ENCODE measurements at places on chromosomes 7 and 10.

DNA sequence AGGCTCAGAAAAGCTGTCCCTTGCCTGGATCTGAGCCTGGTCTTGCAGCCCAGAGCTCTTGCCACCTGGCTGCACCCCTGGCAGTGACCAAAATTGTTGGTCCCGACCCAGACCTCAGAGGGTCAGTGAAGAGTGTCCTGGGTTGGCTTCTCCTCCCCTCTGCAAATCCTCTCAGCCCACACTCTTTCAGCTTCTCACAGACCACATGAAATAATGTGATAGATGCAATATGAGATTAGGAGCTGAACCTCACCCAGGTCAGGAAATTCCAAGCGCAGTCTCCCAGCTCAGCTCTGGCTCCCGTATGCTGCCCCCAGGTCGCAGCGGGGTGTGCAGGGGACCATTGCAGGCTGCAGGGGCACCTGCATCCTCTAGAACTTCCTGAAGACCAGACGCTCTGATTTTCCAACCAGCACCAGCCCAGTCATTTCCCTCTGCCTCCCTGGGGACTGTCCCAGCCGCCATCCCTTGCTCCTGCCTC is 19.6 kb upstream of the RET start:
- DNase-seq, result no peak

DNA sequence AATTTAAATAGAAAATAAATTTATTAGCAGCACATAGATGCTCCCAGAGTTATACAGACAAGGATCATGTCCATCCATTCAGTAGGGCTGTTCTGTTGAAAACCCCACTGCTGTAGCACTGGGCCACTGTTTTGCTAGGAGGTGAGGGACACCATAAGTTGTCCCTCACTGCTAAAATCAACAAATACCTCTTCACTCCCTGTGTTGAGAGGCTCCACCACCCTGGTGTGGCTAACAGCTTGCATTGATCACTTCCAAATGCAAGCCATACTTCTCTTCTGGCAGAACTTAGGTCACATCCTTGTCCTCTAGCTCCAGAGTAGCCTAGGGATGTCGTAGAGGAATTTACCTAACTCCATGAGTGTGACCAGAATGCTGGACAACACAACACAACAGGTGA is 55.4 kb downstream of the MDFIC start:
- no peak for DNase-seq

- no peak for DNase-seq
These were observed 154.5 kb downstream of the PLXDC2 start for GRCh38 chr10:19970717-19971116.

DNA sequence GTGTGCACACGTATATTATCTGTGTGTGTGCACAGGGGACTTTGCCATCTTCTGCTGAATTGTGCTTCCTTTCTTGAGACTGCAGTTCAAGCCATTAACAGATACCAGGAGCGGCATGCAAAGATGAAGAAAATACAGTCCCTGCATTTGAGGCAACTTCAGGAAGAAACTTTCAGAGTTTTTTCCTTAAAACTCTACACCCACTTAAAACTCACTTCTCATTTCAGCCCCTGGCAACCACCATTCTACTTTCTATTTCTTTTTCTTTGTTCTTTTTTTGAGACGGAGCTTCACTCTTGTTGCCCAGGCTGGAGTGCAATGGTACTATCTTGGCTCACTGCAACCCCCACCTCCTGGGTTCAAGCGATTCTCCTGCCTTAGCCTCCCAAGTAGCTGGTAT is 448.9 kb upstream of the ZMIZ1 start:
- DNase-seq, result no peak

DNA sequence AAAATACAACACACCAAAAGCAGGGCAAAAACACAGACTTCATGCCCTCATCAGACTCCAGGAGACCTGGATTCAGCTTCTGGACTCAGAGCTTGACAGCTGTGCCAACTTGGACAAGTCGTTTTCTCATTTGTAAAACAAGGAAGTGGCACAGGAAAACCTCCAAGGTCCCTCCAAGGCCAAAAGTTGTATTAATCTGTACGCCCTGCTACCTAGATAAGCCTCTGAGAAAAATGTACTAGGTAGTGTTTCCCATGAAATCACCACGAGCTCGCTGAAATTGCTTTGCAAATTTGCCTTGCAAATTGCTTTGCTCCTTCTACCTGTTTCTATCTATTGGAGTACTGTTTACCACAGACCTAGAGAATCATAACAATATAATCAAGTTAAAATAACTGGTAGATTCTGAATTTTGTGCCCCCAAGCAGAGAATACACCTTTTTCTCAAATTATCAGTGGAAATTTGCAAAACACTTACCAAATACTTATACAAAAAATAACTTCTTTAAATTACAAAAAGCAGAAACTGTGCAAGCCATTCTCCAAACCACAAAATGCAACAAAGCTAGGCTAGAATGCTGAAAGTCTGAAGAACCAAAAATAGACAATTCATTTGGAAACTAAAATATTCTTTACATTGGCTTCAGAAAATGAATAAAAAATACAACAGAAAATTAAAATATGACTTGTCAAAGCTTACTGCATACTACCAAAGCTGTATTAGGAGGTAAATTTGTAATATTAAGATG is 158.1 kb upstream of the CHST15 start:
- no peak for DNase-seq

- no peak for DNase-seq
These were observed 10.4 kb upstream of the EIF3A start for GRCh38 chr10:119090968-119091367.

GRCh38 chr7:150307129-150307528 is 16.0 kb upstream of the LRRC61 start:
- DNase-seq, result no peak

DNA sequence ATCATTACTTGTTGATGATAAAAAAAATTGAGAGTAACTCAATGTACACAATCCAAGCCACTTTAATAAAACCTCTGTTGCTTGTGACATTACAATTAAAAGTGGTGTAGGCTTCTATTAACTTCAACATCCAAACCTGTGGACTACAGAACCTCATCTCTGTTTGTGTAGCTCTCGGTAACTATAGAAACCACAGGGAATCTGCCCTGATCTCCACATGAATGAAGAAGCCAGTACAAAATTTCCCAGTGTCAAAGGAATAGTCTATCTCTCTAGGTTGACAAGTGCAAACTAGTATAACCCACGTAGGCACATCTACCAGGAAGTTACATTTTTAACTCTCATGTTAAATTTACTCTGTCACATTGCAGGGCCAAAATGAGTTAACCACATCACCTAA is 204.3 kb downstream of the CHCHD3 start:
- no peak for DNase-seq

GRCh38 chr10:110851020-110851612 is 20.6 kb upstream of the PDCD4 start:
- DNase-seq, result no peak

- DNase-seq, result no peak
These were observed 11.4 kb upstream of the MGMT start for GRCh38 chr10:129455625-129456024.

DNA sequence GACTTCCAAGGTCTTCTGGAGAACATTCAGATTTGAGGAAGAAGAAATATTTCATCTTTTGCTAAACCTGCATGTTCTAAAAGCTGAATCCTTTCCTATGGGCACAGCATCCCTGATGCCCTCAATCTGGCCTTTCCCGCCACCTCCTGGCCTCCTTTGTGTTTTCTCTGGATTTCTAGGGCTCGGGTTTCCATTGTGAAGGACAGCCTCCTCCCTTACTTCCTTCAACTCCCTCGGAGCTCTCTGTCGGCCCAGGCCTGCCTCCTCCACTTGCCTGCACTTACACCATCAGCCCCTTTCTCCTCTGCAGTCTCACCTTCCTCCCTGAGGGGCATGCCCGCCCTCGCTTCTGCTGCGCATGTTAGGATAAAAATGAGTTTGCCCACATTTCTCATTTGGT is 75.4 kb downstream of the WIPF3 start:
- no peak for DNase-seq

GRCh38 chr7:26091933-26092332 is 60.1 kb upstream of the NFE2L3 start:
- no peak for DNase-seq

DNA sequence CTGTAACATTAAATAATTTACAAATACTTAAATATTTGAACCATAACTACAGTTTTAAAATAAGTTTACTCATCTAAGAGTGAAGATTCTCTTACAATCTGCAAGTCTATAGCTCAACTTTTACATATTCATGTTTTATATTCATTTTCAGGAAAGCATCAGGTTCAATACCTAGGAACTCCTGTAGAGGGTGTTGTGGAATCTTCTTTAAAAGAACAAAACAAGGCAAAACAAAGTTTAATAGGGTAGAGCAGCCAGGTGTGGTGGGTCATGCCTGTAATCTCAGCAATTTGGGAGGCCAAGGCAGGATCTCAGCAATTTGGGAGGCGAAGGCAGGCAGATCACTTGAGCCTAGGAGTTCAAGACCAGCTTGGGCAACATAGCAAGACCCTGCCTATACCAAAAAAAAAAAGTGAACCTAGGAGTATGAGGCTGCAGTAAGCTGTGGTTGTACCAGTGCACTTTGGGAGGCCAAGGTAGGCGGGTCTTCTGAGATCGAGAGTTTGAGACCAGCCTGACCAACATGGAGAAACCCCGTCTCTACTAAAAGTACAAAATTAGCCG is 45.1 kb downstream of the ST8SIA6 start:
- DNase-seq, result no peak

- no peak for DNase-seq
These were observed 98.4 kb upstream of the SAMD8 start for GRCh38 chr10:75013007-75013406.

GRCh38 chr10:8633909-8634308 is 579.4 kb downstream of the GATA3 start:
- no peak for DNase-seq

GRCh38 chr10:13823096-13823708 is 236.4 kb downstream of the PRPF18 start:
- no peak for DNase-seq

GRCh38 chr7:81753392-81753791 is 16.5 kb downstream of the HGF start:
- no peak for DNase-seq

DNA sequence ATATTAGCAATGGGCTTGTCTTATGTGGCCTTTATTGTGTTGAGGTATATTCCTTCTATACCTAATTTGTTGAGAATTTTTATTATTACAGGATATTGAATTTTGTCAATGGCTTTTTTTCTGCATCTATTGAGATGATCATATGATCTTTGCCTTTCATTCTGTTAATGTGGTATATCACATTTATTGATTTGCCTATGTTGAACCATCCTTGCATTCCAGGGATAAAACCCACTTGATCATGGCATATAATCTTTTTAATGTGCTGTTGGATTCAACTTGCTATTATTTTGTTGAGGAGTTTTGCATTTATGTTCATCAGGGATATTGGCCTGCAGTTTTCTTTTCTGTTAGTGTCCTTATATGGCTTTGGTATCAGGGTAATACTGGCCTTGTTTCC is 91.8 kb upstream of the KLF14 start:
- DNase-seq, result no peak

DNA sequence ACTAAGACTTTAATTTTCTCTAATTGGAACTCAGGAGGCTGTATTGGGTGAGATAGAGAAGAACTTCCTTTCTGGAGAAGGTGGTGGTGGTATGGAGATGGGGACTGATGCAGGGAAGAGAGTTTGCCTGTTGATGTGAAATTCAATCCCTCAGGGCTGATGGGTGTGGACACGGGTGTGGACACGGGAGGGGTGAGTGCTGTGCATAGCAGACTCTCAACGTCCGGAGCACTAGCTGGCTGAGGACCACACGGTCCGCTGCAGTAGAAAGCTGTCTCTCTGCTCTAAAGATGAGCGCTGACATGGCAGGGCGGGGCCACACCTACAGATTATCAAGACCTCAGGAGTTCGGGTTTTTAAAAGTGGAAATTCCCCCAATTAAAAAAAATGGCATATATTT is 148.5 kb upstream of the PITRM1 start:
- DNase-seq, result no peak

DNA sequence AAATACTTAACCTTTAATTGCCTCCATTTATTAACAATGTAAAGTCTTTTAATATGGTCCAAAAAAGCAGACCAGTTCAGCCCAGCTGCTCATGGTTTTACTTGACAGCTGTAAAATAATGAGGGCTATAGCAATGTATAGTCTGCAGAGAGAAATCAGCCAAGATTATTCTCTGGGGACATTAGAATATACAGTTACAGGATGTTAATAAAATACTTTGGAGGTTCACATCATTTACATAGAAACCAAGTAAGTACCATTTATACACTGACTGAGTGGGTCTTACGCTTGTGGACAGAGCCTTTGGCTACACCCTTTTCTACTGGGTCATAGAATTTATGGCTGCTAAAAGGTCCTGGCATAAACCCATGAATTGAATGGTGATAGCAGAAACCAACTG is 340.7 kb upstream of the CELF2 start:
- no peak for DNase-seq

DNA sequence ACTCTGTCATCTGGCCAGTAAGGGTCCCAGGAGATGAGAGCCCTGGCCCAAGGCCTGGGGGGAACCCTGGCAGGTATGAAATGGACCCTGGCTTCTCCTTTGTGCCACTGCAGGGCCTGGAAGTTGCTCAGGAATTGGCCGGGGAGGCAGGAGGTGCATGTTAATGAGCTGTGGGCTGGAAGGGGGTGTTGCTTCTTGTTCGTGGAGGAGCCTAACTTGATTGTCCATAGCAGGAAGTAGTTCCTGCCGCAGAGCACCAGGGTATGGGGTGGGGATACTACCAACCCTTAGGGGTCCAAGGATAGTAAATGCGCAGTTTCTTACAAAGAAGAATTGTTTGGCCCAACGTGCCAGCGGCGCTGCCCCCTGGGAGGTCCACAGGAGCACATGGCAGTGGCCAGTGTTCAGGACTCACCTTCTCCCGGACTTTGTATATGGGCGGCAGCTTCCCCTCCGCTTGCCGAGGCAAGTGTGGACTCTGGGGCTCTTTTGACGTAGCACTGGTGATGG is 21.5 kb downstream of the TEX36 start:
- DNase-seq, result no peak

- no peak for DNase-seq
These were observed 539.6 kb downstream of the CNTNAP2 start for GRCh38 chr7:146655928-146656797.

- no peak for DNase-seq
These were observed 3.0 kb downstream of the GSAP start for GRCh38 chr7:77413128-77413527.

DNA sequence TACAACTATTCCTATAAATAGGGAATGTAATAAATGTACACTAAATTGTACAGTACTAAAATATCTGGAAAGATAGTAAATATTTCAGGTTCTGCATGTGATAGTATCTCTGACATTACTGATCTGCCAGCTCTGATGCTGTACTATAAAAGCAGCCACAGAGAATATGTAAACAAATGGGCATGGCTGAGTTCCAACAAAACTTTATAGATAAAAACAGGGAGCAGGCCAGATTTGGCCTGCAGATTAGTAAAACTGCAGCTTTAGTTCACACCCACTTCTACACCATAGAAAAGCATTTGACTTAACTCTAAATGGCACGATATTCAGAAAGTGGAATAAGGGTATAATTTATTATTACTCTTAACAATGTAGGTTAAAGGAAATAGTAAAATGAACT is 18.8 kb upstream of the TLL2 start:
- DNase-seq, result no peak
